ENCODE measurements at places on chromosomes 16 and 17.

GRCh38 chr17:10013365-10014112 is 108.5 kb upstream of the RCVRN start:
- no peak for DNase-seq

DNA sequence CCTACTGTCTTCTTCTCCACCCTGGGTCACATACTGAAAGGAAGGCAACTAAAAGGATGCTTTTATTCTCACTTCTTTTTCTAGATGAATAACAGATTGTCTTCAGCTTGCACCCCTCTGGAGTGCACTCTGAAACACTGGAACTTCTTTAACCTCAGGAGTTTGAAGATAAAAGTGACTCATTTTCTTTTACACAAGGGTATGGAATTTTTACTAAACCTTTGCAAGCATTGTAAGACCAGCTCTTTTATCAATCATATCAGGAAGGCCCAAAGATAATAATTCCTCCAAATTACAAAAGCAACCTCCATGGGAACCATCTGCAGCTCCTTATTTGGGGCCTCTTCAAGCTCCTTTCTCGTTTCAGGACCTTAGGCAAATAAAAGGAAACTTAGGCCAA is 193.5 kb upstream of the KIF2B start:
- DNase-seq = no peak

DNA sequence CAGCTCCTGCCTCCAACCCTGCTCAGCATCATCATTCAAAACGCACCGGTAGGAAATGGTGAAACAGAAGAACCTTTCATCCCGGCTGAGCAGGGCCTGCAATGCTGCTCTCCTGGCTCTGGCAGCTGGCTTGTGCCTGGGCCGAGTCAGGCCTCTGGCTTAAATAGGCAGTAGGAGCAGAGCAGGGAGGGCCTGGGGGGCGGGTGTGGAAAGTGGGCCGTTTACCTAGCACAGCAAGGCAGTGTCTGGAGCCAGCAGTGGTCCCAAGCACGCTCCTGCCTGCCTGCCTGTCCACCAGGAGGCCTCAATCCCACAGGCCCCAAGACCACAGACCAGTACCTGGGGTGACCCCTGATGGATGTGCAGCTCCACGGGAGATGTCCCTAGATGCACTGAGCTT is 59.3 kb downstream of the SMPD3 start:
- DNase-seq = no peak

- no peak for DNase-seq
Measured at GRCh38 chr17:4522661-4523060, 24.0 kb downstream of the SPNS2 start.

DNA sequence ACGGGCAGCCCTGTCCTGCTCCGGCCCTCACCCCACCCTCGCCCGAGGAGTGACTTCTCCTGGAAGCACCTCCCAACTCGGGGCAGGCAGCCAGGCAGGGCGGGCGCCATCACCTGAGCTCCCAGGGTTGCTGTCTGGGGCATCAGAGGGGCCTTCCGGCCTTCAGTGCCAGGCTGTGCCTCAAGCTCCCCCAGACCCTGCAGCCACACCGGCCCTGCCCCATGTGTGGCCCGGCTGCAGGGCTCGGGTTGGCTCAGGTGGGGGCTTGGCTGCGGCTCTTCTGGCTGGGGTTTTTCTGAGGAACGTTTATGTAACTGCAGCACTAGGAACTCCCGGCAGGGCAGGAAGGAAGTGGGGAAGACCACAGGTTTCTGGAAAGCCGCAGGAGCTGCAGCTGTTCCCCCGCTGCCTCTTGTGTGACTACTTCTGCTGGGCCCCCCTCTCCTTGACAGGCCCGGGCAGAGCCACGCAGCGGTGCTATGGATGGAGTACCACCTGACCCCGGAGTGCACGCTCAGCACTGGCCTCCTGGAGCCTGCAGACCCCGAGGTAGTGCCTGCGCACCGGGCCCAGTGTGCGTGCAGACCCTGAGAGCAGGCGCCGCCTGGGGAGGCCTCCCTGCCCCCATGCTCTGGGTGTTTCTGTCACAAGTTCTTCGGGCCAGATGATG is 45.6 kb downstream of the PRMT7 start:
- peak; percentile 64 for DNase-seq

GRCh38 chr17:50626037-50626574 is 8.6 kb upstream of the ABCC3 start:
- peak; percentile 65 for DNase-seq

- DNase-seq = no peak
Measured at GRCh38 chr17:1180958-1181752, 1.4 kb upstream of the ABR start.

DNA sequence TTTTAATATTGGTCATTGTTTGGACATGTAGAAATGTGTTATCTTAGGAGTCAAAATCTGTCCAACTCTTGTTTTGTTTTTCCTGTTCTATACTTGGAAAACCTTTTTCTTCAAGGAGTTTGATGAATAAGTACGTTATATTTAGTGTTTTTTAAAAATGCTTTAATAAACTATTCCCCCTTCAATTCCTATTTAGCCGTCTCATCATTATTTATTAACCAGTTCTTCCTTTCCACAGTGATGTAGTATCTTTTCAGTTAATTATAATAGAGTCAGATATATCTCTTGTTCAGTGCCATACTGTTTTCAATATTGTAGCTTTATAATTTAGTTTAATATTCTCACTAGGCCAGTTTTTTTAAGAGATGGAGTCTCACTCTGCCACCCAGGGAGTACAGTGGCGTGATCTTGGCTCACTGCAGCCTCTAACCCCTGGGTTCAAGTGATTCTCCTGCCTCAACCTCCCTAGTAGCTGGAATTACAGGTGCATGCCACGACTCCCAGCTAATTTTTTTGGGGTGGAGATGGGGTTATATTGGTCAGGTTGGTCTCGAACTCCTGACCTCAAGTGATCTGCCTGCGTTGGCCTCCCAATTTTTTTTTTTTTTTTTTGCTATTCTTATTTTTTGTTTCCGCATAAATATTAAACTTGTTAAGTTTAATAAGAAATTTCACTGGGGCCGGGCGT is 72.9 kb downstream of the KPNA2 start:
- no peak for DNase-seq

DNA sequence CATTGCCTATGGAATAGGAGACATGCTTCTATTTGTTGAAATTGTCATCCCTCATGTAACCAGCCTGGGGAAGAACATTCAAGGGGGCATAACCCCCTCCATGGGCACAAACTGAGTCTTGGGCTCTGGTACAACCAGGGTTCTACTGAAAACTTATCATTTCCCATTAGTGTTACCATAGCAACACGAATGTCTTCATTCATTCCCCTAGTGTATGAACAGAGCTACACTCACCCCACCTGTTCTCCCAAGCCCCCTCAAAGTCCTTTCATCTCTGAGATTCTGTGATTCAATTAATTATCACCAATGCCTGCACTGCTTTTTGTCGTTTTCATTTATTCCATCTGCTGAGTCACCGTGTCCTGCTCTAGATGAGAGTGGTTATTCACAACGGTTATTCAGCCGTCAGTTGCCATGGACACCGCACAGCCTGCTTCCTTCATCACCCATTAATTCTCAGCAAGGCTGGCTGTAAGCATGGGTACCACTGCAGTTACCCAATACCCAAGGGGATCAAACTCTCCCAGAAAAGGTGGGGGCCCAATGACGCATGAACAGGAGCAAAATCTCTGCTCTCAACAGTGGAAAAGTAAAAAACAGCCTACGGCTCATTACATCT is 1.6 kb upstream of the GAST start:
- DNase-seq = peak; percentile 30

GRCh38 chr17:37848690-37849616 is 75.3 kb upstream of the TBC1D3K start:
- no peak for DNase-seq

- DNase-seq = peak; percentile 65
Measured at GRCh38 chr16:74700438-74701225, at the start of gene MLKL. TSS of gene MLKL (minus strand) at chr16:74700862. CDS start at chr16:74695757, 5,105 bp downstream.

DNA sequence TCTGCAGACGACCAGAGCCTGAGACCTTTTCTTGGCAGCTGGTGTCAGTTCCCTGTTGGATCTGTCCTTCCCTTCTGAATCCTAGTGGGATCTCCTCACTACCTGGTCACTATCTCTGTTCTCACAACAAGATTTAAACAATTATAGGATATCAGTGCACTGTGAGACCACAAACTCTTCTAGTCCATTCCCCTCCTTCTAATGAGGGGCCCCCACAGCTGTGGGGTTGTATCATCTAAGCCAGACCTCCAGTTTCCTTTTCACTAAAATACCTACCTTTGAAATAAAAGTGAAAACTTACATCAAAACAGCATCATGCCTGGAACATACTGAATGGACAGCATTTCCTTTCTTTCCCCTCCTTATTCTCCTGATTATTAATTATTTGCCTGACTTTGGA is 233.2 kb downstream of the PRKCA start:
- DNase-seq = no peak

DNA sequence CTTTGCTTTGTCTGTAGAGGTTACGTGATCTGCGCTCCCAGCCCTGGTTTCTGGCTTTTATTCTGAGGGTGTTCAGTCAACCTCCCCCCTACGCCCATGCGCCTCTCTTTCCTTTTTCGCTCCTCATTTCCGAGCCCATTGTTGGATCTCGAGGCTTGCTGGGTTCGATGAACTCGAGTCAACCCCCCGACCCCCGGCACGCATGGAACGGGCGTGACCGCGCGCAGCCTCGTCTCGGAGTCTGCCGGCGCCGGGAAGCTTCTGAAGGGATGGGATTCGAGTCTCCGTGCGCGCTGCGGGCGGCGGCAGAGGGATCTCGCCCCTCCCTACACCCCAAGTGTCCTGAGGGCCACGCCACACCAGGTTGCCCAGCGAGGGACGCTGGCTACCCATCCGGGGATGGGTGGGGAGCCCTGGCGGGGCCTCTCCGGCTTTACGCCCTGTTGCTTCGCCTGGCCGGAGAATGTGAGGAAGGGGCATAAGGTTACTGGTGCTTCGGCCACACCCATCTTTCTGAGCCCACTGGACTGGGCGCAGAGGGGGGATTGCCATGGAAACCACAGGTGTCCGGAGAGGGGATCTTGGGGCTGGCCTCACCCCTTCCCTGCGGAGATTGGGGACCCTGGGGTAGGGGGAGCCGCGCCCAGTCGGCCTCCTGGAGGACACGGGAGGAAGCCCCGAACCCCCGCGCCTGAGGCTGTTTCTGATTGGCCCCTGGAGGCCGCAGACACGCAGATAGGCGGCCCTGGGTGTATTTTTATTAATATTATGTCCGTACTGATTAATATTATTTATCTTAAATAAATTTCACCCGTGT is 1.8 kb downstream of the MAPT start:
- no peak for DNase-seq

- DNase-seq = no peak
Measured at GRCh38 chr16:69607674-69608073, 41.9 kb downstream of the NFAT5 start.

GRCh38 chr17:75737133-75737962 is 16.1 kb downstream of the ITGB4 start:
- DNase-seq = no peak

GRCh38 chr17:48636177-48637018 is 10.2 kb upstream of the HOXB9 start:
- peak; percentile 73 for DNase-seq

DNA sequence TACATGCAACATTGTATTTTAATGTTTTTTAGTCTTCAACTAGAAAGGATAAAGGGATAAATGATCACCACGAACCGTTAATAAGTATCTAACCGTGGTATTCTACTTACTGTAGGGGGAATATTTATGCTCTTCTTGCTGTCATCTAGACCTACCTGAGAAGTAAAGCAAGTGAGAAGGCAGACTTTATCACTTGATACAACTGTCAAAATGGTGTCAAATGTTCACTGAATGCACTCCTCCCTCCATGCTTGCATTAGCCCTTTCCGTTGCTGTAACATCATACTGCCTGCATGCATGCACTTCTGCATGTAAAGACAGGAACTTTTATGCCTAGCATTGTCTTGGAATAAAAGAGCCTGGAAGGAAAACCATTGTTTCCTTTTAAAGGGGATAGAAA is 298.6 kb upstream of the PMFBP1 start:
- no peak for DNase-seq

- peak; percentile 20 for DNase-seq
Measured at GRCh38 chr16:23509782-23510163, 521 bp downstream of the GGA2 start.

DNA sequence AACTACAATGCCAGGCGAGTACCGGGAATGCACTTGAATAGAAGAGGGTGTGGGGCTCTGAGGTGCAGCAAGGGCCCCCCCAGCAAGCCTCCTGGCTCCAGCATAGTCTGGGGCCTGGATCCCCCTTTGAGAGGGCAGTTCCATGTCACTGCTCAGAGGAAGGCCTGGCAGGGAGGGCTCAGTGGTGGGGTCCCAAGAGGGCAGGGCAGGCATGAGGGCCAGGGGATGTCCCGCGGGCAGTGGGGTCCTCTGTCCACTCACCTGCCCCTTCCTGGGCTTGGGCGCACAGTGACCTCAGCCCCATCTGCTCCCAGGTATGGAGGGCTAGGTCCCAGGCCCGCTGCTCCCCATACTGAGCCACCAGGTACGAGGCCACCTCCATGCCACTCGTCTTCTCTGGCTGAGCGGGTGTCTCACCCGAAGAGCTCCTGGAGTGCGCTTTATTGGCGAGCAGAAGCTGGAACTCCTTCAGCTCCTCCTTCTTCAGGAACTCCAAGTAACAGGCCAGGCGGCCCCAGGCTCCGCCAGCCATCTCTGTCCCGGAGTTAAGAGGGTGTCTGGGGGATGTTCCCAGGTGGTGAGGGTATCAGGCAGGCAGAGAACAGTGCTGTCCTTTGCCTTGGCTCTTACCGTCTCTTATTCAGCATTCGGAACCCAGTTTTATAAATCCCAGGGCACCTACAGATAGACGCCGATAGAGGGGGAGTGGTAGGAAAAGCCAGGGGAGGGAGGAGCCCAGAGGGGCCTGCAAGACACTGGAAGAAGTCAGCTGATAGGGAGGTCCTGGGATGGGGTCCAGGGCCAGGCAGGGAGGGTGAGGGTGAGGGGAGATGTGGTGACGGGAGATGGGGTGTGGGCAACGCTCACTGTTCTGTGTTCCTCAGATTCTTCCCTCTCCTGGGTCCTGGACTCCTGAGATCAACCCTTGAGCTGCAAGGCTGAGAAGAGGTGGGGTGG is 605 bp downstream of the NLRP1 start:
- DNase-seq = peak; percentile 12

- DNase-seq = no peak
Measured at GRCh38 chr16:50977138-50977537, 173.9 kb downstream of the SALL1 start.

DNA sequence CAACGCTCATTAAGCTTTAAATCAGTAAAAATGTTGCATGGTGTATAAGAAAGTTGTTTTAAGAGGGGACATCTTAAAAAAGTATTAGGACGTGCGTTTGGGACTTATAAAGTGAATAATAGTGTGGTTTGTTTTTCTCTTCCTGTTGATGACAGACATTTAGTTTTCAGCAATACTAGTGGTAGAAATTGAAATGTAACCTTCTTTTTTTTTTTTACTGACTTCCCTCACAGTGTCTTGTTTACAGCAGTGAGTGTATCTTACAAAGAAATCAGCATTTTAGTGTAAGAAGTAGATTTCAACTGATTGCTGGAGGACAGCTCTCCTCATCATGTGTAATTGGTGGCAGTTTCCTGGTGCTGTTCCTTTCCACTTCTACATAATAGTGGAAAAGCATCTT is 39.6 kb downstream of the CYLD start:
- no peak for DNase-seq

GRCh38 chr16:31453255-31454204 is 5.8 kb upstream of the ARMC5 start:
- DNase-seq = no peak

- no peak for DNase-seq
Measured at GRCh38 chr16:6377956-6378355, 954.7 kb upstream of the RBFOX1 start.
